Stimulated activated CD4-positive, alpha-beta T cell treated with anti-CD3 and anti-CD28 coated beads, Interleukin-12 subunit alpha, Interleukin-12 subunit beta, amount 100 ng/mL, for 4 hours (primary cell): ENCODE measurements at places on chromosomes 7 and 10.

DNA sequence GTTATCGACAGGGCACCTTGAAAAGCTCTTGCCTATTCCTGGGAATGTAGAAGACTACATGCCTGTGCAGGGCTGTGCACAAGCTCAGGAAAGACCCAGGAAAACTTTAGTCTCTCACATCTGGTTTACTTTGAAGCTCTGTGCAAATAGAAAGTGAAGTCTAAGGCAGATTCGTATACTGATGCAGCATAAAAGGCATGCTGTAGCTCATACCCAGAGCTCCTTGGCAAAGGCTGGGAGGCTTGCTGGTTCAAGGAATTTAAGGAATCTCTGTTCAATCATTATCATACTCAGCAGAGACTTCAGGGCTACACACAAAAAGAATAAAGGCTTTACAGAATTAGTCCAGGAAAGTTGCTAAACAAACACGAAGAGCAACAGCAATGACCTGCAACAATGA lies 192.0 kb downstream of the OTUD1 start:
- no peak for DNase-seq

DNA sequence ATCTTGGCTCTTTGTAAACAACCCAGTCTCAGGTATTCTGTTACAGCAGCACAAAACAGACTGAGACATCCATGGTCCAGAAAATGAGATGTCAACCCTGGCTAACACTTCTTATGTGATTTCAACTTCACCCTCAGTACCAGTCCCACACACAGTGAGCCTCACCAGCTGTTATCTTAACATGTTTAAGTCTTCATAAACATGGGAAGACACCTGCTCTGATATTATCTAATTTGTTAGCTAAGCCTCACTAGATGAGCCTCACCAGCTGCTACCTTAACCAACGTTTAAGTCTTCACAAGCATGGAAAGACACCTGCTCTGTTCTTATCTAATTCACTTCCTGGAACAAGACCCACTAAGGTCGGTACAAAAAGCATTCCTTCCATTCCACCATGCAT lies 130.8 kb downstream of the CALN1 start:
- no peak for DNase-seq

- no peak for DNase-seq
These were observed 40.1 kb upstream of the SLC29A3 start for GRCh38 chr10:71278691-71279588.

GRCh38 chr7:48035967-48036478 lies 680 bp downstream of the C7orf57 start:
- no peak for DNase-seq

GRCh38 chr10:121607310-121608055 lies 9.2 kb upstream of the FGFR2 start:
- DNase-seq = no peak

DNA sequence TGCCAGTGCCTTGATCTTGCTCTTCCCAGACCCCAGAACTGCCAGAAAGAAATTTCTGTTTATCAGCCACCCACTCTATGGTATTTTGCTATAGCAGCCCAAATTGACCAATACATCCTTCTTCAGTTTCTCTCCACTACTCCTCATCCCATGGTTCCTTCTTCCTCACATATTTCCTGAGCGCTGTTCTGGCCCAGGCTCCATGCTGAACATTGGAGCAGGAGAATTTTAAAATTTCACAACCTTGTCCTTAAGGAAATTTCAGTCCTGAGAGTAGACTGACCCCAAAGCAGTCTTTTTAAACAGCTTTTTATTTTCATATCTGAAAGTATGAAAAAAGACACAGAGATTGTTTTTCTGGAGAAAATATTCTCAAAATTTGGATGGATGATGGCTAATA lies 297.1 kb downstream of the RNLS start:
- no peak for DNase-seq

GRCh38 chr7:88317422-88317821 lies 10.7 kb upstream of the STEAP4 start:
- no peak for DNase-seq

DNA sequence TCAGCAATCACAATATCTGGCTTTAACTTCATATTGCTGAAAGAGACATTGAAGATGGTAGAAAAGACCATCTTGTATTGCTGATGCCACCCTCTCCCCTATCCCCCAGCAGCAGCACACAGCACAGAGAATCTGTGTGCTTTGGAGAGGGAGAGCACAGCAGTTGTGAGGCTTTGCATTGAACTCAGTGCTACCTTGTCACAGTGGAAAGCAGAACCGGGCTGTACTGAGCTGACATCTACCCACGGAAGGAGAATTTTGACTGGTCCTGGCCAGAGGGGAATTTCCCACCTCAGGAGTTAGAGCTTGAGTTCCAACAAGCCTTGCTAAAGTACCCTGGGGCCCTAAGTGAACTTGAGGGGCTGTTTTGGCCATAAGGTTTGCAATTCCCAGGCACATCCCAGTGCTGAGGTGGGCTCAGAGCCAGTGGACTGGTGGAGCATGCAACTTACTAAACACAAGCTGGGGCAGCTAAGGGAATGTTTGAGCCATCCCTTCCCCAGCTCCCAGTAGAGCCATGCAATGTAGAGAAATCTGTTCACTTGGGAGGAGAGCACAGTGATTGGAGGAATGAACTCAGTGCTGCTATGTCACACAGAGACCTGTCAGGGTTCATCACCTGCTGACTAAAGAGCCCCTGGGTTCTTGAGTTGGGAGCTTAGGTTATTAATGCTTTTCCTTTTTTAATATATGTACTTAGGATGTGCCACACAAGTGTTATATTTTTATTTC lies 62.1 kb downstream of the OR13A1 start:
- no peak for DNase-seq

GRCh38 chr10:64537928-64538327 lies 1016.7 kb downstream of the REEP3 start:
- DNase-seq = no peak

DNA sequence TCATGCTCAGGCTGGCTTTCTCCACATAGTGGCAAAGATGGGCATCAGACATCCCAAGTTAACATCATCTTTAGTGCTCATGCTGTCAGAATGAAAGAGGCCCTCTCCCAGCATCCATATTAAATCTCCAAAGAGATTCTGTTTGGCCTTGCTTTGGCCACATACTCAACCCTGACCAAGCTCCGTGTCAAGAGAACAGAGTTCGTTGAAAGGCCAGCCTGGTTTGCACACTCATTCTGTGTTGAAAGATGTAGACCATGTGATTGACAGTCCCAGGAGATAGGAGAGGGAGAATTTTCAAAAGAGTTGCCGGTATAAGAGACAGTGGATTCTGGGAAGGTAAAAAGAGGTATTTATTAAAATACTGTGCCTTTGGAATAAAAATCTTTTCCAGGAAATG lies 19.7 kb downstream of the MET start:
- no peak for DNase-seq
